NCI-H2081 treated with DMSO at 0.1 percent for 48 hours (cell line): ENCODE measurements at places on chromosomes 13 and 19.

DNA sequence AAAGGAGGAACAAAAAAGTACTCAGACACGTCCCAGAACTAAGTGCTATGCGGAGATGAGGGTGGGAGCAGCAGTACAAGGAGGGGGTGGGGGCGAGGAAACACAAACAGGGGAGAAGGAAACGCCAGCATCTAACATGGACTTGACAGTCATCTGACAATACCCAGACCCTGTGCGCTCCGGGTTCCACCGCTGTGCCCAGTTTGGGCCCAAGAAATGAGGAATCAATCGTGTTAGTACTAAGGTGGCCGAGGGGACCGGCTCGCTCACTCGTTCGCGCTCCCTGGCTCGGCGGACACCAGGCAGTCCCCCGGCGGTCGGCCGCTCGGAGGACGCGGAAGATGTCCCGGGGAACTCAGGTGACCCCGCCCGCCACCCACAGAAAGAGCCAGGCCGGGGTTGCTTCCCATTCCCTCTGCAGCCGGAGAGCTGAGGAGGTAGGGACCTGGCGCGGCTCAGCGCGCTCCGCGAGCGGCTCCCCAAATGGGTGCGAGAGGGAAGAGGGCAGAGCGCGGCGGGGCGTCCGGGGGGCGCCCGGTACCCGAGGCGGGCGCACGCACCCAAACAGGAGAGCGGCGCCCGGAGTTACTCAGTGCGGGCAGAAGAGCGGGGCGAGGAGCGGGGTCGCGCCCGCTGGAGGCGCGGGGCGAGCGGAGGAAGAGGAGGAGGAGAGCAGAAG, 616 bp downstream of the TSHZ3 start:
- DNase-seq, result no peak

DNA sequence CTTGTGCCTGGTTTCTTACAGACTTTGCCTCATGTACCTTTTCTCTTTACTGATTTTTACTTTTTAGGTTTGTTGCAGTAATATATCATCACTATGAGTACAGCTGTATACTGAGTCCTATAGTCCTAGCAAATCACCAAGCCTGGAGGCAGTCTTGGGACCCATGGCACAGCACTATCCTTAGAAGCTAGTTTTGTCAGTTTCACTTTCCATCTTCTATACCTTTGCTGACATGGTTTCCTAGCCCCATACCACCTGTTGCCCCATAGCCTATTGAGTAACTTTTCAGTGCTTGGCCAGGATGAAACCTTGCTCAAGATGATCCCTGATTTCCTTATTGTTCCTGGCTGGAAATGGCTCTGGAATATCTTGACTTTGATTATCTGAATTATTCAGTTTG, 826.4 kb downstream of the GPC5 start:
- DNase-seq, result no peak

DNA sequence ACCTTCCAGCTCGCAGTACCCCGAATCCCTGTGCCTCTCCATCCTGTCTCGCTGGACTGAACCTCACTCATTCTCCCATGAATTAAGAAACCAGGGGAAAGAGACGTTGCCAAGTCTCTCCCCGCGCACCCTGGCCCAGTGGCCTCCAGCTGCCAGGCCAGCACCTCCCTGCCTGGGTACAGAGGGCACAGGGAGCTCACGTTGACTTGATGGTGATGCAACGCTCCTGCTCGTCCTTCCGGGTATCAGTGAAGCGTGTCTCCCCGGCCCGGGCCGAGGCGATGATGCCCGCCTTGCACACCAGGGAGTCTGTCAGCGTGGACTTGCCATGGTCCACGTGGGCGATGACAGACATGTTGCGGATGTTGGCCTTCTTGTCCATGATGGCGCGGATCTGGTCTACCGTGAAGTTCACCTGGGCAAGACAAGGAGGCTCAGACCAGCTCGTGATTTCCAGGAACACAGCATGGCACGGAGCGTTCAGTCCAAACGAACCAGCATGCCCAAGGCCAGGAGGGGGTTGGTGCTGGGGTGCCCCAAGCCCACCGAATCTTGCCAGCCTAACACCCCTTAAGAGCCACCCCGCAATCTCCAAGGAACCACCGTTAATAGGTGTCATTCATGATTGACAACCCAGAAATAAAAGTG, 1.2 kb downstream of the EEF2 start:
- DNase-seq, result no peak

- DNase-seq, result no peak
These were observed 44.7 kb downstream of the CARS2 start for GRCh38 chr13:110661256-110661655.

GRCh38 chr19:18869781-18870530, 26.0 kb downstream of the CERS1 start:
- no peak for DNase-seq

DNA sequence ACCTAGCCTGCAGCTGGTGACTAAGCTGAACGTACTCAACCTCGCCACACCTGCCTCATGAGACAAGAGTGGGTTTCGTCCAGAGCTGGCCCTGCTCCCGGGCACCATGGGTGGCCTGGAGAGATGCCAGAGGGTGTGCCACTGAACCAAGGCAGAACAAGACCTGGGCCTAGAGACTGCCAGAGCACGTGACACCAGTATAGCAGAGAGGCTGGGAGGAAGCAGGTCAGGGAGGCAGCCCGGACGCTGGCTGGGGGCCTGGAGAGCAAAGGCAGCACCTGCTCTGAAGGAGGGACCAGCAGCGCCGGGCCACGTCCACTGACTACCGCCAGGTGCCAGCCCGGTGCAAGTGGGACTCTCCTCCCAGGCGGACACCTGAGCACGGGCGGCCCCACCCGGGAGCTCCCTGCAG, 7.3 kb upstream of the C13orf46 start:
- DNase-seq, result peak; percentile 89
